ENCODE measurements at places on chromosomes 6 and 20.

- peak; percentile 38 for DNase-seq
Observed at GRCh38 chr6:87105823-87106222, 10.9 kb upstream of the CGA start.

DNA sequence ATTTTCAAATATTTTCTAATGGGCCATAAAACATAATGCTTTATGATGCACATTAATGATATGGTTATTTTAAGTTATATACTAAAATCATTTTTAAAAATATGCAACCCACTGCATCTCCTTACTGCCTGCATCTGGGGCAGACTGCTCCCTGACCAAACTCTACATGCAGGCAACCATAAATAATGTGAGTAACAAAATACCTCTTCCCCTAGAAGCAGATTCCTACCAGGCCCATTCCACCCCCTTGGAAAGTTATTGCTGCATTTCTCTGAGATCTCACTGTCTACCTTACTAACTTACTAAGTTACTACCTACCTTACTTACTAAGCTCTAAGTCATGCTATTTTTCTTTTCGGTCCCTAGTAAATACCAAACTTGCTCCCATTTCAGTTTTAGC, 71.8 kb downstream of the ATG5 start:
- no peak for DNase-seq

DNA sequence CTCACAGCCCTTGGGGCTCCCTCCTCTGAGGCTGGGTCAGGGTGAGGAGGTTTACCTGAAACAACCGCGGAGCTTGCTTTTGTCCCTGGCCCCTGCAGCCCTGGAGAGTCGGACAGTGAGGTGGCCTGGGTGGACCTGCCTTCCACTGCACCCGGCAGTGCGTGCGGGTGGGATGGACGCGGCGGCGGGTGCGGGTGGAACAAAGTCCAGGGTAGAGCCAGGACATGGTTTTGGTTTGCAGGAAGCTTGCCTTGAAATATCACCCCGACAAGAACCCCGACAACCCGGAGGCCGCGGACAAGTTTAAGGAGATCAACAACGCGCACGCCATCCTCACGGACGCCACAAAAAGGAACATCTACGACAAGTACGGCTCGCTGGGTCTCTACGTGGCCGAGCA, 27.1 kb downstream of the UCKL1 start:
- DNase-seq, result no peak

GRCh38 chr6:148945301-148946021, 198.6 kb downstream of the UST start:
- DNase-seq, result peak; percentile 10

- DNase-seq, result no peak
Observed at GRCh38 chr6:139825935-139826374, 451.5 kb upstream of the CITED2 start.

GRCh38 chr6:30570263-30570662, 979 bp upstream of the ABCF1 start:
- DNase-seq, result no peak

GRCh38 chr6:72032086-72032485, 145.7 kb downstream of the RIMS1 start:
- peak; percentile 4 for DNase-seq

DNA sequence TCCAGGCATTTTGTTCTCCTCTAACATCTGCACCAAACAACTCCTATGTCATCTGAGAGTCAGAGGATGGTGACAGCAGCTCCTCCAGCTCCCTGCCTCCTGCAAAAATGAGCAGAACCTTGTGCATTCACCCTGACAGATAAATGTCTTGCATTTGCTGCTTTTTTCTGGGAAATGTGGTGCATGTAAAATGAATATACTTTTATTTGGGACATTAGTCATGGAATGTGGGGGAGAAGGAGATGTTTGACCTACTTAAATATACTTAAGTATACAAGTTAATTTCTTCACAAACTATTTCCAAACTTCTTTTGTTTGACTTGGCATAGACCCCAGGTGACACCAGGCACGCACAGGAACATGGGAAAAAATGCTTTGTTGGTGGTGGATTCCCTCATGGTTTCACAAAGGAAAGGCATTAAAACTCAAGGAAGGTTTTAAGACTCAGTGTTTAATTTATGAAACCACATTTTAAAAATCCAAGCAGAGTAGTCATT, 181.8 kb upstream of the MCHR2 start:
- peak; percentile 94 for DNase-seq

GRCh38 chr6:22413681-22414311, 117.0 kb upstream of the PRL start:
- peak; percentile 58 for DNase-seq

DNA sequence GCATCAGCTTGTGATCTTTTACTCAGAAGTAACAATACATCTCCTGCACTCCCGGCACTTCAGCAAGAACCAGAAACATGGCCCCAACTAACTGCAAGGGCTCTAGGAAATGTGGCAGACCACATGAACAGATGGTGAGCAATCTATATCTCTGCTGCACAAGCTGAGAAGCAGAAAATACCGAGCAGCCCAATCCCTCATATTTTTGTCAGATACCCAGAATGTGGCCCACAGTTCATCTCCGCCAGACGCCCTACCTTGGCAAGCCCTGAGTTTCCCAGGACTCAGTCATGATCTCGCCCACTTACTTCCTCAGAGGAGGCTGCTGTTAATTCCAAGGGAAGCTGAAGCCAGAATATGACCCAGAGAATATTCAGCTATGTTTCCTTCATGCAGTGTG, 63.1 kb upstream of the PHACTR1 start:
- DNase-seq, result no peak

DNA sequence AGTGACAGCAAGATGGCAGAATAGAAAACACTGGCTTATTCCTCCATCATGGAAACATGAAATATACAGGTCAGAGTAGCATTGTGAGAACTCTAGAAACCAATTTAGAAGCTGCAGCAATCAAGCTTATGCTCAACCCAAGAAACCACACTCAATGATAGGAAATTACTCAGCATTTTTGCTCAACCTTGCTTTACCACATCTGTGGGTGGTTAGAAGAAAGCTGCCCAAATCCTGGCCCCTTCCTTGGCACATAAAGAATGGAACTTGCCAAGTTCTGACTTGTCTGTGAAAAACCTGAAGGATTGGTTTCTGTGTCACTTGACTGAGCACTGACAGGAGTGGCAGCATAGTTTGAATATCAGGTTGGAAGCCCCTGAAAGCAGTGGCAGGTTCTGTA, 108.0 kb upstream of the MOCS1 start:
- no peak for DNase-seq

DNA sequence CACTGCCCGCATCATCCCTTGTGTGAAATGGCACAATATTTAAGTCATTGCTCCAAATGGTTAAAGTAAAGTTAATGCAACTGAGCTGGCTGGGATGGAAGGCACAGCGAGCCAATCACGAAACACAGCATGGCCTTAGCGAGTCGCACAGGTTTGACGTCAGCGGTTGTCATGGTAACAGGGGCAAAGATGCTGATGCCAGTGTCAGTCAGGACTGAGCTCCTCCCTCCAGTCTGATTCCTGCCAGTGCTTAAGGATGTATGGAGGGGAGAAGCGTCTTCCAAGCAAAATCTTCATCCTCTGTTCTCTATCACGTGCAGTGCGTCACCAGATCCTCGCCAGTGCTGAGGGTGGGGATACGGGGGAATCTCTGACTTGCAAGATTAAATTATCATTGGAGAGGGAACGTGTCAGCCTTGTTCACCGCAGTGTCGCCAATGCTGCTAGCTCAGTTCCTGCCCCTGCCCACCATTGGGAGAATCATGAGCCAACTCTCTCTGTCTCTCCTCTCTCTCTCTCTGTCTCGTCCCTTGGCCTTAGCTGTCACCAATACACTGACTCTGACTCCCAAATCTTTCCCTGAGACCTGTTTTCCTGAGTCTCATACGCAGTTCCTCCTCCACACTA, 24.5 kb downstream of the TSPYL4 start:
- DNase-seq, result peak; percentile 95

DNA sequence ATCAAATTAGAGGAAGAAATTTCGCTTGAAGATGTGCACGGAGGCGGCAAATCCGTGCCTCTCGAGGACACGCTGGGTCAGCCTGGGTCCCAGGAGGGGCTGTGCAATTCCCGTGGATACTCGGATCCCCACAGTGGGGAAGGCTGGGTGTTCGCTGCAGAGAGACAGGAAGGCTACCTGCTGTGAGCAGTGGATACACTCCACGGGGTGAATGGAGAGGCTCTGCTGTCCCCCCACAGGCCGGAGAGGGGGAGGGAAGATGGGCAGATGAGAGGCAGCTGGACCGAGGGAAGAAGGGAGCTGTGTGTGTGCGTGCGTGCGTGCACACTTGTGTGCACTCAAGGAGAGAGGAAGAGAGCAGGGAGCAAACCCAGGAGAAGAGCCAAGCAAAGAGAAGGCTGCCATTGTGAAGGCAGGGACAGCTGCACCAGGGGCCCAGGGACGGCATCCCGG, 57.3 kb downstream of the SULF2 start:
- no peak for DNase-seq

- DNase-seq, result peak; percentile 78
Observed at GRCh38 chr20:4726710-4727397, 5.1 kb downstream of the PRND start.

GRCh38 chr20:14745830-14746229, 408.4 kb upstream of the FLRT3 start:
- no peak for DNase-seq

DNA sequence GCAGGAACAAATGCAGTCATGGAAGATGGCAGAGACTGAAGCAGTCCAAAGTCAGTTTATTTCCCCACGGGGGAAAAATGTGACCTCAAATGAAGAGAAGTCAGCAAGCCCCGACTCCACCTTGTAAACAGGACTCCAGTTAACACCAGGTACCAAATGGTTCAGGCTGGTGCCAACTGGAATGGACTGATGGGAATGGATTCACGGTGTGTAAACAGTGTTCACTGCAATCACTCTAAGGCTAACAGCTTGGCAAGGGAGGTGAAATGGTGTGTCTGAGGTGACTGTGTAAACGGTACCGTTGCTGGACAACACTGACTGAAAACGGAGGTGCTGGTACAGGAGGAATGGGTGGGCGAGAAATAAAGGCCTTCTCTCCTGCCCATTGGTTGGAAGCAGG, 12.0 kb downstream of the PLAGL2 start:
- DNase-seq, result no peak

DNA sequence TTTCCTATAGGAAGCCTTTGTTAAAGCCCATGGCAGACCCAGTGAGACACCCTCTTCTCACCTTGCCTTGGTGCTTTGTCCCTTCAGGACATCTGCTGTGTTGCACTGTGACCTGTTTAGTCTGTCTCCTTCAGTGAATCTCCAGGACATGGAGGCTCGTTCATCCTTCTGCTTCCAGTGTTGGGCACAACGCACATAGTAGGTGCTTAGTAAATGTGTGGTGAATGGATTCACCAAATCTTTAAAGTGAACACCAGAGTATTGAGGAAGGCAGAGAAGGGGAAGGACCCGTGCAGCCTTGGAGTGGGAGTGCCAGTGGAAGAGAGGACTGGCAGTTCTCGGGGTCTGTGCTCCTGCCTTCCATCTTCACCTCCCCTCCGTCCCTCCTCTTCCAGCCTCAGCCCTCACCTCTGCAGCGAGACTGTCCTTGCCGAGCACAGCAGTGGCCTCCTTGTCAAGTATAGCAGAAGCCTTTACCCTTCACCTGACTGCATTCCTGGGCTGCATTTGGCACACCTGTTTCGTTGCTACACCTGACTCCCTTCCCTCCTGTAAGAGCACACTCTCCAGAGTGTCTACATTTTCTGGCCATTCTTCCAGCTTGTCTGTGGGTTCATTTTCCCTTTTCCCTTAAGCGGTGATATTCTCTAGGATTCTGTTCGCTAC, 49.2 kb downstream of the ARID1B start:
- no peak for DNase-seq

DNA sequence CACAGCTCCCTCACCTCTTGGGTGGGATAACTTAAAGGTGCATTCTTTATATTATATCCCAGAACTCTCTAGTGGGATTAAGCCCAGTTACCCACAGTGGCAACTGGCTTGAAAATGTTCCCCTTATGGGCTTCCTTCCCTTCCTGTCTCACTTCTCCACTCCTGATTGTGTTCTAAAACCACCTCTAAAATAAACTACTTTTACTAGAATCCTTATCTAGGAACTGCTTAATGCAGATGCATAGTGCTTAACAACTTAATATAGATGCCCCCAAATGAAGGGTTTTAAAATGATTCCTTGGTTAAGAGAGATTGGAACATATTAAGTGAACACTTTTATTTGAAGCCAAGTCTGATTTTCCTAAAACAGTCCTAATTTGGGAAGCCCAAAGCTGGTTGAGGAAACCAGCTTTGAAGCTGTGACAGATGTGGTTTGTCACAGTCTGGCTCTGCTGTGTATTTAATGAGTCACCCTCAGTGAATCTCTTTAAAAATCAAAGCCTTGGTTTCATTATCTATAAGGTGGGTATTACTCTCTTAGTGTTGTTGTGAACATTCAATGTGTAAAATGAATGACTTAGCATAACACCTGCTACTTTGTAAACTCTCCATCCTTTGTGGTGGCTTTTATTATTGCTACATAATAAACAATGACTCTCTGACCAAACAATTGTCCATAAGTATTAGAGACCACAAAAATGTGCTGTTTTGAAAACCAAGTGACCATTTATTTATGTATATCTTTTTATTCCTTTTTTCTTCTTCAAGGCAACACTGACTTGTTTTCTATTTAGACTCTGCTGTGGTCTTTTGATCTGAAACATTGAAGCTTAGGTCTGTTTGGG, 24.4 kb downstream of the PLCB1 start:
- peak; percentile 67 for DNase-seq

GRCh38 chr20:40441771-40442170, 247.3 kb downstream of the MAFB start:
- DNase-seq, result no peak

GRCh38 chr6:48641544-48641943, 530.5 kb upstream of the PTCHD4 start:
- DNase-seq, result peak; percentile 65

Data from iris pigment epithelial cell (primary cell).